ENCODE measurements at places on chromosomes 7 and 10. TPM values are rescaled to one million over a fixed set of nuclear protein-coding genes. Genes with fewer than 3 reads are reported as not detected.

- H3K4me1 ChIP-seq, result no peaks in the 10 kb centered on the region
- DNase-seq, result no peak
- no peak overlapping the region for H3K4me3 ChIP-seq
- H3K36me3 ChIP-seq, result no peaks in the 10 kb centered on the region
Observed at GRCh38 chr7:8531991-8532515, 98.6 kb downstream of the NXPH1 start.

GRCh38 chr10:1977461-1977860 lies 240.1 kb upstream of the ADARB2 start:
- H3K4me3 ChIP-seq, result no peak overlapping the region
- H3K27ac ChIP-seq, result no peak overlapping the region
- no peaks in the 10 kb centered on the region for H3K36me3 ChIP-seq
- no peaks in the 10 kb centered on the region for H3K27me3 ChIP-seq
- DNase-seq, result no peak

- no peak overlapping the region for H3K4me3 ChIP-seq
- H3K27ac ChIP-seq, result no peak overlapping the region
- H3K4me1 ChIP-seq, result no peaks in the 10 kb centered on the region
- no peaks in the 10 kb centered on the region for H3K27me3 ChIP-seq
- no peaks in the 10 kb centered on the region for H3K36me3 ChIP-seq
- DNase-seq, result no peak
Observed at GRCh38 chr7:5433181-5433580, 9.5 kb upstream of the TNRC18 start.

NFE2L3 gene
- not detected for total RNA-seq

MYPN gene
- not detected for total RNA-seq

TAF3 gene
- 4.5 TPM for total RNA-seq

A1CF gene
- not detected for total RNA-seq

PNLIPRP1 gene
- total RNA-seq, result not detected

SORCS3 gene
- not detected for total RNA-seq

Measured in Karpas-422 (cell line).